CD14-positive monocyte (primary cell): ENCODE measurements at places on chromosomes 7 and 10. TPM values are rescaled to one million over a fixed set of nuclear protein-coding genes. Genes with fewer than 3 reads are reported as not detected.

- DNase-seq = peak; percentile 12
Measured at GRCh38 chr7:114047889-114048288, 129.1 kb upstream of the PPP1R3A start.

GRCh38 chr7:96827701-96828100 is 118.1 kb upstream of the SEM1 start:
- DNase-seq = no peak

- no peak for DNase-seq
Measured at GRCh38 chr10:3787016-3787400, 2.0 kb upstream of the KLF6 start.

- no peak for DNase-seq
Measured at GRCh38 chr10:27341001-27341400, 100.4 kb upstream of the ACBD5 start.

DNA sequence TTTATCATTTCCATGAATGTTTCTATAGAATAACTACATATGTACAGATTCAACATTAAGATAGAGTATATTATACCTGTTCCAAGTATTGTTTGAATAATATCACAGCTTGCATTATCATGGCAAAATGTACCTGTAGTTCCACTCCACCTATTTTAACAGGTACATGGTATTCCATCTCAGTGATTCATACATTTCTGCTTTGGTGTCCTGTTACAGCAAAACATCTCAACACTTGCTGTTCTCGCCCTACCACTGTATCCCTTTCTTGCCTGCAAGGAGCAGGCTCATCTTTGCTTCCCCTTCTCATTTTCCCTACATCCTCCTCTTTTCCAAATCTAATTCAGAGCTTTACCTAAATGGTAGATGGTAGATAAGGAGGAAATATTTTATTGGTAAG is 27.1 kb upstream of the SGCE start:
- DNase-seq = no peak

FAM20C gene
- 1.5 TPM for polyA plus RNA-seq

LIPN gene
- 4.8 and 8.9 TPM in 2 replicates for polyA plus RNA-seq

- DNase-seq = no peak
Measured at GRCh38 chr10:44201011-44201410, 183.9 kb downstream of the CXCL12 start.

DNA sequence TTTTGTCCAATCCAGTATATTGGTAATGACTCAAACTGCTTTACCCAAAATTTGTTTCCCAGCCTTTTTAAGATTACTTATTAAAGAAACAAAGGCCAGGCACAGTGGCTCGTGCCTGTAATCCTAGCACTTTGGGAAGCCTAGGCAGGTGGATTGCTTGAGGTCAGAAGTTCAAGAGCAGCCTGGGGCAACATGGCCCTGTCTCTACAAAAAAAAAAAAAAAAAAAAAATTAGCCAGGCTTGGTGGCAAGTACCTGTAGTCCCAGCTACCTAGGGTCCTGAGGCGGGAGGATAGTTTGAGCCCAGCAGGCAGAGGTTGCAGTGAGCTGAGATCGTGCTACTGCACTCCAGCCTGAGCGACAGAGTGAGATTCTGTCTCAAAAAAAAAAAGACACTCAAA is 7.0 kb upstream of the ARHGAP12 start:
- DNase-seq = no peak

IL15RA gene
- polyA plus RNA-seq = 23.1 and 45.1 TPM in 2 replicates

- DNase-seq = no peak
Measured at GRCh38 chr10:104947314-104947713, 306.2 kb downstream of the SORCS3 start.

DNA sequence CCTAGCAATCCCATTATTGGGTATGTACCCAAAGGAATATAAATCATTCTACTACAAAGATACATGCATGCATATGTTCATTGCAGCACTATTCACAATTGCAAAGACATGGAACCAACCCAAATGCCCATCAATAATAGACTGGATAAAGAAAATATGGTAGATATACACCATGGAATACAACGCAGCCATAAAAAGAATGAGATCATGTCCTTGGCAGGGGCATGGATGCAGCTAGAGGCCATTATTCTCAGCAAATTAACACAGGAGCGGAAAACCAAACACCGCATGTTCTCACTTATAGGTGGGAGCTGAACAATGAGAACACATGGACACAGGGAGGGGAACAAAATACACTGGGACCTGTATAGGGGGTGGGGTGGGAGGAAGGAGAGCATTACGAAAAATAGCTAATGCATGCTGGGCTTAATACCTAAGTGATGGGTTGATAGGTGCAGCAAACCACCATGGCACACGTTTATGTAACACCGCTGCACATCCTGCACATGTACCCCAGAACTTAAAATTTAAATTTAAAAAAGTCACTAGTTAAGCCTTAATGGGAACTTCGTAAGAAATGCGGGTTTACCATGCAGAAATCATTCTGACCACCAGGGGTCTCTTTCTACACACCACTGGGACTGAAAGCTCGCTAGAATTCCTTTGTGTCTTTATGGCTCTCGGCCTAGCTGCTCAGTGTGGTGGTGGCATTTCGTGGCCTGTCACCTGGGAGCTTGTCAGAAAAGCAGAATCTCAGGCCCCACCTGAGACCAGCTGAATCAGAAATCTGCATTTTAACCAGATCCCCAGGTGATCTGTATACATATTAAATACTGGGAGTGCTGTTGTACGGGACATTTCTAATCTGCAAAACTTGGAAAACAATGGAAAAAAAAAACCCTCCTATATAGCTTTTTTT is 9.5 kb downstream of the ANKRD1 start:
- DNase-seq = peak; percentile 53

- peak; percentile 49 for DNase-seq
Measured at GRCh38 chr7:69412331-69413146, 185.7 kb upstream of the AUTS2 start.

GRCh38 chr7:33829536-33829935 is 75.8 kb upstream of the BMPER start:
- no peak for DNase-seq

DNA sequence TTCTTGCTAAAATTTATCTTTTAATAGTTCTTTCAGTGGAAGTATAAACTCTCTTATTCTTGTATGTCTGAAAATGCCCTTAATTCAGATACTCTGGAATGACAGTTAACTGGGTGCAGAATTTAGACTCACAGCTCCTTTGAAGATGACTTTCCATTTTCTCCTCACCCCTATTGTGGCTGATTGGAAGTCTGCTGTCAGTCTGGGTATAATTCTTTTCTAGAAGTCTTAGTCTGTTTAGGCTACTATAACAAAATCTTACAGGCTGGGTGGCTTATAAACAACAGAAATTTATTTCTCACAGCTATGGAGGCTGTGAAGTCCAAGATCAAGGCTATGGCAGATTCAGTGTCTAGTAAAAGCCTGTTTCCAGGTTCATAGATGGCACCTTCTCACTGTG is 145.2 kb upstream of the GDF10 start:
- DNase-seq = no peak

ITGB8 gene
- polyA plus RNA-seq = 0.19 TPM

DNA sequence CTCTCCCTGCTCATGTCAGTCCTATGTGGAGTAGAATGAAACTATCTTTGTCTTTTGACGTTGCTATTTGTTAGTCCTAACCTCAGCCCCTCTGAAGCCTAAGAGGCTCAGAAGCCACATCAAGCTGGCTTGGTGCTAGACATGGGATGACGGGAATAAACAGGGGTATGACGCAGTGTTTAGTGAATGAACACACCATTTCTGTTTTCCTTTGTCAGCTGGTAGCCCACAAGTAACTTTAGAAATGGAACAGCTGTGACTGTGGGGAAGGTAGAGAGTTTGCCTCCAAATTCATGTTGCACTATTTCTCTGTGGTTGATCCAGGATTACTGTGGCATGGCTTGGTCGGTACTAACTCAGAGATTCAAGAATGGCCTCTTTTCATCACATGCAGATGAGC is 31.3 kb downstream of the COX15 start:
- DNase-seq = no peak
